ENCODE measurements at places on chromosomes 7 and 10. TPM values are rescaled to one million over a fixed set of nuclear protein-coding genes. Genes with fewer than 3 reads are reported as not detected.
A peak's percentile ranks its signal among the peaks of the same experiment; 100 is the strongest.

DNA sequence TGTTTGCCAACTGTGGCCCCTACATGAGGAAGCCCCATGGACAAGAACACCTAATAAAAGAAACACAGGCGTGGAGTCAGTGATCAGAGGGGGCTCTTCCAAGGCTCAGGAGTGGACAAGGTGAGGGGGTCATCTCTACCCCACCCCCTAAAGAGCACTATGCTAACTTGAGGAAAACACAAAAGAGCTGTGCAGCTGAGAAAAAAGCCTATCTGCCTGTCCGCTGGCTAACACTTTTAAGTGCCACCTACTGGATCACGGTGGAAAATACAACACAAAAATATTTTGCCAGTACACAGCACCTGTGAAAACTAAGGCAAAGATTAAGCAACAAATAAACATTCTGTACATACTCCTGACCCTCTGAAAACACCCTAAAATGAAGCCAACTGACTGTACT is 53.1 kb upstream of the COBL start:
- H3K27me3 ChIP-seq = no peaks in the 10 kb centered on the region
- H3K4me3 ChIP-seq = no peak overlapping the region
- H3K36me3 ChIP-seq = no peaks in the 10 kb centered on the region

- H3K4me1 ChIP-seq = no peaks in the 10 kb centered on the region
- H3K27ac ChIP-seq = no peak overlapping the region
- H3K27me3 ChIP-seq = no peaks in the 10 kb centered on the region
- no peak overlapping the region for H3K4me3 ChIP-seq
- no peak for DNase-seq
- H3K36me3 ChIP-seq = no peaks in the 10 kb centered on the region
Observed at GRCh38 chr10:127524908-127525665, 24.0 kb upstream of the NPS start.

The NKX6-2 gene
- total RNA-seq = 0.13 TPM

The LIPM gene
- total RNA-seq = not detected

GRCh38 chr7:111863269-111863668 is 301.0 kb upstream of the IMMP2L start:
- H3K36me3 ChIP-seq = peaks cover 20% of the 10 kb centered on the region
- H3K27ac ChIP-seq = no peak overlapping the region
- H3K27me3 ChIP-seq = no peaks in the 10 kb centered on the region
- no peak overlapping the region for H3K4me3 ChIP-seq
- H3K4me1 ChIP-seq = no peaks in the 10 kb centered on the region

The CXCL12 gene
- total RNA-seq = 28.3 TPM

The INSIG1 gene
- 23.3 TPM for total RNA-seq

DNA sequence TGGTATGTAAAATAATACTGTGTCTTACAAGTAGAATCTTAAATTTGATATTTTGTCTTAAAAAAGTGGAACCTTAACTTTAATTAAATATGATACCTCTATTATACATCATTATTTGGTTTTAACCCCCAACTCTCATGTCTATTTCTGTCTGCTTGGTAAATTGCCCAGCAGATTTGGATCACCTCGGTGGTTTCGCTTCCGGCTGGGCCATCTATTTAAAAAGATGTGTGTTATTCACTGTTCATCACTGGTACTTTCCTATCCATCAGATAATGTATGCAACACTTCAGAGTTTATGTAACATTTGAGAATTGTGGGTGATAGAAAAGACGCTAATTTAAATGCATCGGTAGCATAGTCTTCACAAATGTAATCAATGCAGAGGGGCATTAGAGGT is 119.7 kb downstream of the SND1 start:
- DNase-seq = no peak
- H3K36me3 ChIP-seq = peaks cover 5% of the 10 kb centered on the region
- H3K27me3 ChIP-seq = no peaks in the 10 kb centered on the region
- H3K4me1 ChIP-seq = peaks cover 2% of the 10 kb centered on the region
- H3K4me3 ChIP-seq = no peak overlapping the region

- no peaks in the 10 kb centered on the region for H3K36me3 ChIP-seq
- DNase-seq = no peak
- no peak overlapping the region for H3K4me3 ChIP-seq
- no peaks in the 10 kb centered on the region for H3K27me3 ChIP-seq
- H3K27ac ChIP-seq = no peak overlapping the region
- peaks cover 2% of the 10 kb centered on the region for H3K4me1 ChIP-seq
Observed at GRCh38 chr10:133343558-133343957, 3.6 kb upstream of the PRAP1 start.

The SYT15 gene
- total RNA-seq = 0.59 TPM

The SFTPA2 gene
- total RNA-seq = not detected

DNA sequence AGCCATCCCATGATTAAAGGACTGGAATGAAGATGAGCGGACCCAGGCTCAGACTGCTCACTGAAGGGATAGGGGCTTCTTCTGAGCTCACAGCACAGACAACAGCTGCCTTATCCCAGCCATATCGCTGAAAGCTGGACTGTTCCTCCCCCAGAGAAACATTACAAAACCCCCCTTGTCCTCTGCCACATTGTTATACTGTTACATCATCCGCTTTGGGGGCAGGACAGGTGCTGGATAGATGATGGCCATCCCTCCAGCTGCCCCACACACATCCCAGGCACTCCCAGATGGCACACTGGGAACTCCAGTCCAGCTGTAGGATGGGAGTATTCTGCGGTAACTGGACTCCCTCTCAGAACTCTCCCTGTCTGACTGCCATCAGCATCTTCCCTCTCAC is 58.7 kb upstream of the BTRC start:
- H3K4me3 ChIP-seq = no peak overlapping the region
- H3K27me3 ChIP-seq = peaks cover 21% of the 10 kb centered on the region
- 0 out of 2 replicates have a peak, but pooled peaks cover 4% of the 10 kb centered on the region for H3K4me1 ChIP-seq
- H3K27ac ChIP-seq = no peak overlapping the region

- no peak overlapping the region for H3K4me3 ChIP-seq
- H3K27me3 ChIP-seq = no peaks in the 10 kb centered on the region
- H3K36me3 ChIP-seq = no peaks in the 10 kb centered on the region
- no peak for DNase-seq
- no peak overlapping the region for H3K27ac ChIP-seq
- no peaks in the 10 kb centered on the region for H3K4me1 ChIP-seq
Observed at GRCh38 chr7:124444696-124445480, 320.7 kb downstream of the GPR37 start.

GRCh38 chr7:102069931-102070629 is 216.6 kb upstream of the SH2B2 start:
- DNase-seq = no peak
- H3K36me3 ChIP-seq = peaks cover 29% of the 10 kb centered on the region
- H3K27me3 ChIP-seq = no peaks in the 10 kb centered on the region
- peaks cover 2% of the 10 kb centered on the region for H3K4me1 ChIP-seq
- H3K4me3 ChIP-seq = no peak overlapping the region
- no peak overlapping the region for H3K27ac ChIP-seq

The CCDC146 gene
- 0.72 TPM for total RNA-seq

GRCh38 chr7:43593010-43593409 is 10.1 kb downstream of the STK17A start:
- H3K27me3 ChIP-seq = no peaks in the 10 kb centered on the region
- no peak for DNase-seq
- H3K27ac ChIP-seq = no peak overlapping the region
- H3K4me1 ChIP-seq = peaks cover 3% of the 10 kb centered on the region
- peaks cover 6% of the 10 kb centered on the region for H3K36me3 ChIP-seq

The CFAP43 gene
- total RNA-seq = 0.64 TPM

DNA sequence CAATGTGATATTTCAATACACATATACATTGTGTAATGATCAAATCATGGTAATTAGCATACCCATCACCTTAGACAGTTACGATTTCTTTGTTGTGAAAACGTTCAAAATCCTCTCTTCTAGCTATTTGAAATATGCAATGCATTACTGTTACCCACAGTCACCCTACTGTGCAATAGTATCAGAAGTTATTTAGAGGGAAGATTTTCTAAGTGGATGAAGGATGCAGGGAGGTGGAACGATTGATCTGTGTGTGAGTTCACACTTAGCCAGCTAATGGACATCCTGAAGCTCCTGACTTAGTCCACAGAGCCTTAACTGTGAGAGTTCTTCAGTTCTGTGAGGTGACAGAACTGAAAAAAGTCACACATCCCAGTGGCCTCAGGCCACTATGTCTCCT is 97.2 kb upstream of the LAMB4 start:
- H3K27ac ChIP-seq = no peak overlapping the region
- H3K36me3 ChIP-seq = no peaks in the 10 kb centered on the region
- no peaks in the 10 kb centered on the region for H3K27me3 ChIP-seq
- no peak for DNase-seq

The OLAH gene
- 0.31 TPM for total RNA-seq

DNA sequence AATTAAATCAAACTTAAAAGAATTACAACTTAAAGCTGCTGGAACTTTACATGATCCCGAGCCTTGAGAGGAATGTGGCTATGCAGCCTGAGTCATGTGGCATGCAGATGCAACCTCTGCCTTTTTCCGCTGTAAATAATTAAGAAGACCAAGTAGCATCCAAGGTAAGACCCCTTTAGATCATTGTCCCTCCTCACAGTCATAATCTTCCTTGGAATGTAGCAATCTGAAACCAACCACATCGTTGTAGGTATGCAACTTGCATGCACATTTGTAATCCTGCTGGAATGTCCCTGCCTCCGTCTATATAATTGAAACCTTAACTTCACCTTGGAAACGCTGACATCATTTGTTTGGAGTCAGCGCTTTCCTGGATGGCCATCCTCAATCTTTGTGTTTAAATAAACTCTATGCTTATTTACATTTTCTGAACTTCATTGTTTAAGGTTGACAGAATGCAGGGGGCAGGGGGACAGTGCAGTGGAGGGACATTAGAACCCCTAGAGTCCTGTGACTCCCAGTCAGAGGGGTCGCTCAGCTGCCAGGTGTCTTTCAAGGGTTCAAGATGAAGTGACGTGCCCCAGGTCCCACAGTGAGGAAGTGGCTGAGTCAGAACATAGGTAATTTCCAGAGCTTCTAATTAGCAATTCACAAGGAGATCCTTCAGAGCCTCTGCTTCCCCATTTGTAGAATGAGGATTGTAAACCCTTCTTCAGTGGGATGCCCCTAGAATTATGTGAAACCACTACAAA is 110.7 kb downstream of the RALA start:
- peak overlapping the region; percentile 68 for H3K4me3 ChIP-seq
- H3K4me1 ChIP-seq = peaks cover 6% of the 10 kb centered on the region
- peak overlapping the region; percentile 19 for H3K27ac ChIP-seq
- H3K27me3 ChIP-seq = no peaks in the 10 kb centered on the region
- DNase-seq = no peak

GRCh38 chr10:132324186-132324585 is 7.8 kb upstream of the LRRC27 start:
- H3K36me3 ChIP-seq = peaks cover 27% of the 10 kb centered on the region
- H3K27me3 ChIP-seq = no peaks in the 10 kb centered on the region
- H3K4me1 ChIP-seq = no peaks in the 10 kb centered on the region
- no peak overlapping the region for H3K27ac ChIP-seq
- DNase-seq = no peak

DNA sequence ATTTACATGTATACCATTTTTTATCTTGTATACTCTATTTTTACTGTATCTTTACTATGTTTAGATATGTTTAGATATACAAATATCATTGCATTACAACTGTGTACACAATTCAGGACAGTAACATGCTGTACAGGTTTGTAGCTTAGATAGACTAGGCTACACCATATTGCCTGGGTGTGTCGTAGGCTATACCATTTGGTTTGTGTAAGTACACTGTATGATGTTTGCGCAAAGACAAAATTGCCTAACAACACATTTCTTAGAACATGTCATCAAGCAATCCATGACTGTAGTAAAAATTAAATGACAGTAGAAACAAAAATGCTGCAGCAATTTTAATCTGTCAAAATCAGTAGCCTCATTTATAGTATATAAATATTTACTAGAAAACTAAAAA is 812.2 kb downstream of the GRM8 start:
- H3K27ac ChIP-seq = no peak overlapping the region
- H3K27me3 ChIP-seq = no peaks in the 10 kb centered on the region
- no peaks in the 10 kb centered on the region for H3K36me3 ChIP-seq
- H3K4me3 ChIP-seq = no peak overlapping the region

The EN2 gene
- total RNA-seq = 0.15 TPM

The PRSS37 gene
- not detected for total RNA-seq

DNA sequence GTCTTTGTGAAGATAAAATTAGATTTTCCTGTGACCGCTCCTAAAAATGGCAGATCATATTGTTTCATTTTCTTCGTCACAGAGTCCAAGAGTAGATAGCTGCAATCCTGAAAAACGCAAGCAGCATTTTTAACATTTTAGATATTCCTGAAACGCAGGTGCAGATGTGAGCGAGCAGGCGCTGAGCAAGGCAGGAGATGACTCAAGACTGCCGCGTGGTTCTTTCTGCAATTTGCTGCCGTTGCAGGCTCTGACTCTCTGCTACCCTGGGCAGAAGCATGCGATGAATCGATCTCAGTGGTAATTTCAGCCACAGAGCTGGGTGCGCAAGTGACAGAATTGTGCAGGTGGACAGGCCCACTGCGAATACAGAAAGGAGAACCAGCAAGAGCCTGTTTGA is 331.9 kb downstream of the ACTR3B start:
- H3K4me1 ChIP-seq = no peaks in the 10 kb centered on the region
- no peaks in the 10 kb centered on the region for H3K27me3 ChIP-seq
- DNase-seq = no peak
- H3K27ac ChIP-seq = no peak overlapping the region
- peaks cover 2% of the 10 kb centered on the region for H3K36me3 ChIP-seq

The PRKCQ gene
- 11.8 TPM for total RNA-seq

The LRRC18 gene
- not detected for total RNA-seq

The ITGB8 gene
- 7.1 TPM for total RNA-seq

The ENKUR gene
- total RNA-seq = 0.26 TPM

DNA sequence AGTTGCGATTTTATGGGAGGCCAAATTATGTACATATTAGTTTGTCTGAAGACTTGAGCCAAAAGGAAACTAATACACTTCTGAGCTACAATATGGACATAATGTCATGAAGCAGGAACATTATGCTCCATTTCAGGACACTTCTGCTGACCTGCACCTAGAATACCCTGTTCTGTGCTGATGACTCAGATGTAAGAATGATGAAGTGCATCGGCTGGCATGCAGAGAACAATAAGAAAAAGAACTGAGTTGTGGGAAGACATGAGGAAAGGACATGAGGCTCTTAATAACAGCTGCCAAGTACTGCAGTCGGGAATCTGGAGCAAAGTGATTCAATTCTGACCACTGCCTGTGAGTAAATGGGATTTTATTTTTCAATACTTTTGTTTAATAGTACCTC is 192.9 kb upstream of the VSTM2A start:
- H3K4me3 ChIP-seq = no peak overlapping the region
- no peak for DNase-seq
- H3K4me1 ChIP-seq = no peaks in the 10 kb centered on the region
- H3K27me3 ChIP-seq = no peaks in the 10 kb centered on the region
- no peaks in the 10 kb centered on the region for H3K36me3 ChIP-seq
- H3K27ac ChIP-seq = no peak overlapping the region

The CAMK2B gene
- total RNA-seq = 0.17 TPM

The SP4 gene
- 19.4 TPM for total RNA-seq

DNA sequence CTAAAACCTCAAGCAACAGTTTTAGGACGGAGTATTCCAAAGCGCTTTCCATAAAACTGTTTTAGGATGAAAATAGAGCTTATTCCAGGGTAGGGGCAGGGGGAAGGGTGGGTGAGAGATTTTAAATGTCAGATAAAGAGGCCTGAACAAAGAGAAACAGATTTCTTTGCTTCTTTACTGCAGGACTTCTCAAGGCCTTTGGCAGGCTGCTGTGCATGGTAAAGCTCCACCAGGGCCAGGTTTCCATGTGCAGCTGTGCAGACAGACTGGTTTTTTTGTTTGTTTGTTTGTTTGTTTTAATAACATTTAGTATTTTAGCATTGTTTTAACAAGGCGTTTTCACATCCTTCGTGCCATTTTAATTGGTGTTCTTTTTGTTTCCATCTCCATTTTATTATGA is 26.3 kb downstream of the HECW1 start:
- no peaks in the 10 kb centered on the region for H3K27me3 ChIP-seq
- peaks cover under 1% of the 10 kb centered on the region for H3K36me3 ChIP-seq
- no peak overlapping the region for H3K4me3 ChIP-seq
- DNase-seq = no peak
